ENCODE measurements at places on chromosomes 1 and 21.

- DNase-seq, result peak; percentile 18
These were observed 15.8 kb downstream of the ODF2L start for GRCh38 chr1:86380257-86380861.

DNA sequence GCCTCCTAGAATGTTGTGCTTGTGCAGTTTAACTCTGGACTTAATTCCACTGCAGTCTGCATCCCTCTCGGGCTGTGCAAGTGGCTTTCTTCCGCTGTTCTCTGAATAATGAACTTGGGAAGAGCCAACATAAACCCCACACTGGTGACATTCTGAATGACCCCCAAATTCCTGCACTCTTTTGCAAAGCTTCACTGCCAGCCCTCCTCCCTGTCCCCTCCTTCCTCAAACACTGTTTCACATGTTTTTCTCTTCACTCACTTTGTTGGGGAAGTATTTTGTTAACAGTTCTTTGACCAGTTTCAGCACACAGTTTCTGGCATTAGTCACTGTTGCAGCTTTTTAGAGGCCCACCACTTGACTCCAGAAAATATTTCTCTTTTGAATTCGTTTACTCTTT, 39.7 kb downstream of the GNG12 start:
- no peak for DNase-seq

- no peak for DNase-seq
These were observed 45.3 kb upstream of the EPHA8 start for GRCh38 chr1:22517956-22518355.

- DNase-seq, result peak; percentile 67
These were observed 2.1 kb upstream of the KIF21B start for GRCh38 chr1:201025571-201026002.

- no peak for DNase-seq
These were observed 7.6 kb downstream of the TXNIP start for GRCh38 chr1:145988773-145989172.

DNA sequence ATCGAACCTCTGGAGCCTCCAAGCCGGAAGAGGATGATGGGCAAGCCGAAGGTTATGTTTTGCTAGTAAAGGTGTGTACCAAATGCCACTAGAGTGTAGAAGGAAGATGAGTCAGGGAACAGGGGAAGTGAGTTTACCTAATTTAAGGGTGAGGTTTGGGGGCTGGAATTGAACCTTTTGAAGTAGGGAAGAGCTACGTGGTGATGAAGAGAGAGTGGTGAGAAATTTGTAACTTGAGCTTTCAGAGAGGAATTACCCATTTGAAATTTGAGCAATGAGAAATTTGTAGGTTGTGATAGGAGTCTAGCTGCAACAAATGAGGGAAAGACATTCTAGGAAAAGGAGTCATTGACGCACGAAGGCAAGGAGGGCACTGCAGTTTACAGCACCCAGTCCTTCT, 70.0 kb upstream of the TENT5C start:
- no peak for DNase-seq

DNA sequence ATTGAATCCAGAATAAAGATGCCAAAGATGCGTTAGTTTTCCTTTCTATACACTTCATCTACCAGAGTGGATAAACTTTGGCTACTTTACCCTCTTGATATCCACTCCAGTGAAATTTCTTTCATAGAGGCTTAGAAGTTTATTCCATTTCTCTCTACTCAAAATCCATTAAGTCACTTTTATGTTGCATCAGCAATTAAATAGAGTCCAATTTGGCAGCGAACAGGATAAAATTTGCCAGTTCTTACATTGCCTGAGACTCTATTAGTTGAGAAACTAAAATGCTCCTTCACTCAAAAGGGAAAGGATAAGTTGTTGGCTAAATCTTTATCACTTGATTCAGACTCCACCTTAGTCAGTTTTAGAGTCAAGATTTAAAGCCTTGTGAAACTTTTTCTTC, 57.9 kb downstream of the ACBD6 start:
- DNase-seq, result no peak

GRCh38 chr1:222704260-222704659, 8.0 kb downstream of the AIDA start:
- DNase-seq, result no peak

GRCh38 chr1:96557336-96557735, 164.2 kb upstream of the PTBP2 start:
- DNase-seq, result no peak

GRCh38 chr1:96358057-96358456, 363.5 kb upstream of the PTBP2 start:
- DNase-seq, result no peak

GRCh38 chr1:58802640-58803399, 19.0 kb upstream of the JUN start:
- no peak for DNase-seq

- DNase-seq, result no peak
These were observed 6.7 kb downstream of the TBX15 start for GRCh38 chr1:118981436-118981835.

GRCh38 chr1:84876353-84876752, 16.7 kb downstream of the LPAR3 start:
- DNase-seq, result no peak

- DNase-seq, result no peak
These were observed 11.8 kb upstream of the MMEL1 start for GRCh38 chr1:2644591-2645101.

GRCh38 chr1:96997717-96998116, 276.1 kb downstream of the PTBP2 start:
- DNase-seq, result no peak

- no peak for DNase-seq
These were observed 1.5 kb downstream of the THEMIS2 start for GRCh38 chr1:27873671-27874384.

GRCh38 chr1:162019006-162019405, 4.7 kb downstream of the OLFML2B start:
- no peak for DNase-seq

DNA sequence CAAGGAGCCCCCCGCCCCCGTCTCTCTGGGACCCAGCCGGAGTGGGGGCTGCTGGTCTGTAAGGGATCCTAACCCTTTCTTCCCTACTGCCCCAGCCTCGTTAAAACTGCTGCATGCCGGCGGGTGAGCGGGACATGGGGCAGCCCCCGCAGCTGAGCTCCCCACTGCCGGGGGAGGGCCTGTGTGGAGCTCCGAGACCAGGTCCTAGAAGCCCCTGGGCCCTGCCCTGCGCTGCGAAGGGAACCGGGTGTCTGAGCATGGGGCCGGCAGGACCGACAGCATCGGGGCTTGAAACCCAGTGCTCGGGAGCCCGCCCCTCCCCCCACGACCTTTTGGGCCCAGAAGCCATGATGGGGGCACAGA, 9.2 kb upstream of the COL6A1 start:
- no peak for DNase-seq

GRCh38 chr21:32459972-32460371, 47.5 kb downstream of the EVA1C start:
- no peak for DNase-seq

- DNase-seq, result no peak
These were observed at the start of gene GCSAML for GRCh38 chr1:247548769-247549182. GCSAML (plus strand) TSS chr1:247549134; CDS start chr1:247549192, 58 bp downstream.

- DNase-seq, result no peak
These were observed 81.2 kb downstream of the VWA5B1 start for GRCh38 chr1:20371883-20372282.

GRCh38 chr21:41726058-41726558, 40.7 kb downstream of the RIPK4 start:
- DNase-seq, result no peak

GRCh38 chr1:161989108-161989507, 34.6 kb downstream of the OLFML2B start:
- no peak for DNase-seq

GRCh38 chr21:38958323-38958705, 152.6 kb downstream of the ETS2 start:
- DNase-seq, result no peak

Measured in T-helper 1 cell (primary cell).